Left kidney (tissue), 8 donors: ENCODE measurements at places on chromosomes 1 and 21.

DNA sequence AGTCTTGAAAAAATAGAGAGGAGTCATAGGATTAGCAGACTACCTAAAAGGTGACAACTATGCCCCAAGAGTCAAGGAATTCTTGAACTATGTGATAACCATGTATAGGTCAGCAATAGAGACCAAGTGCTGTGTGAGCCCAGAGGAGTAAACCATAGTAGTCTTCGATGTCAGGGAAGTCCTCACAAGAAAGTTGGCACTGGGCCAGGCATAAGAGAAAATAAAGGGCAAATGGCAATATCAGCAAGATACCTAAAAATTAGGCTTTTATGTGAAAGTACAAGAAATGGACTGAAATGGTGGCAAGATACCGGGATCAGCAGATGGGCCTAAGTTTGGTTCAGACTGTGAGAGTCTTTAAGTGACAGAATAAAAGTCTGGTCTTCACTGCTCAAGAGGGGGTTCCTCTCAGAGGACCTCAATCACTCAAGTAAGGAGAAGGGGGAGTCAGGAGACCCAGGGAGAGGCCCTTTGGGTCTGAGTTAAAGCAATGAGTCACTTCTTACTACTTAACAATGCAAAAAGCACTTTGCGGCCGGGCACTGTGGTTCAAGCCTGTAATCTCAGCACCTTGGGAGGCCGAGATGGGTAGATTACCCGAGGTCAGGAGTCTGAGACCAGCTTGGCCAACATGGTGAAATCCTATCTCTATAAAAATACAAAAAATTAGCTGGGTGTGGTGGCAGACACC, 95.0 kb downstream of the TEX35 start:
- DNase-seq, result no peak

DNA sequence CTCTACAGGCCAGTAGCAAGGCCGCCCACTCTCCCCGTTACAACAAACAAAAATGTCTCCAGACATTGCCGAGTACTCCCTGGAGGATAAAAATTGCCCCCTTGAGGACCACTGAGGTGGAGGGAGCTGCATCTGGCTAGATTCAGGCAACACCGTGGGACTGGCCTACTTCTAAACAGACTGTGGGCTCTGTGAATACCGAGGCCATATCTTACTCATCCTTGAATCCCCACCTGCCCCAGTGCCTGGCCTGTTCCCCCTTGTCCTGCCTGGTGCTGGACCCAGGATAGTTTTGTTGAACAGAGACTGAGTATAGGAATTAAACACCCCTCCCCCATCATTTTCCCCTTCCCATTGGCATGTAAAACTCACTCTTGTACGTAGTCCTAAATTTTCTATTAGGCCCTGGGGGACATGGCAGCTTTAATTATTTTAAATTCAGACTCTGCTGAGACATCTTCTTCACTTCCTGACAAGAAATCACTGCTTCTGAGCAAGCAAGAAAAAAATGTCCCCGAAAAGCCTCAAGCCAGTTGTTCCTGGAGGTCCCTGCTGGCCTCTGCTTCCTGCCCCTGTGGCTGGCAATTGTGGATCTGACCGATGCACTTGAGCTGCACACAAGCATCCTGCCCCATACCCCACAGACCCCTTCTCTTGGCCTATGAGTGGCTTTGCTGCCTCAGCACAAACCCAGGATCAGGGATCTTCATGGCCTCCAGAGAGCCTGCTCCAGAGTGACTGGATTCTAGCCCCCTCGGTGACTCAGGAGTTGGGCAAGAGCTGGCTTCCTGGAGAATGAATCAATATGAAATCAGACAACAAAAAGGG, 111.0 kb downstream of the ACTL8 start:
- no peak for DNase-seq

DNA sequence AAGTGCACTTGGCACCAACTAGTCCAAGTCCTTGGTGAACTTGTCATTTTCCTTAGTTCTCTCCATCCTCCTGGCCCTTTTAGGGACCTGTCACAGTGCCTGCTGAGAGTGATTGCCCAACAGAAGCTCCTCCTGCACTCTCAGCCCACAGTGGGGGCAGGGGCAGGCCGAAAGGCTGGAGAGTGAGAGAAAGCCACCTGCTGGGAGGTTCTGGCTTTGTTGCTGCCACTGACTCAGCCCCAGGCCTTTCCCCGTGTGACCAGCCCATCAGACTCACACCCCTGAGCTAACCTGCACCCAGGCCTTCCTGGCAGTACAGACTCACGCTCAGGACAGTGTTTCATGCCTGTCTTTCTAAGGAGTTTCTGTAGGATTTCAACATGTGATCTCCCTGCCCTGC, 17.1 kb upstream of the PROK1 start:
- DNase-seq, result no peak

DNA sequence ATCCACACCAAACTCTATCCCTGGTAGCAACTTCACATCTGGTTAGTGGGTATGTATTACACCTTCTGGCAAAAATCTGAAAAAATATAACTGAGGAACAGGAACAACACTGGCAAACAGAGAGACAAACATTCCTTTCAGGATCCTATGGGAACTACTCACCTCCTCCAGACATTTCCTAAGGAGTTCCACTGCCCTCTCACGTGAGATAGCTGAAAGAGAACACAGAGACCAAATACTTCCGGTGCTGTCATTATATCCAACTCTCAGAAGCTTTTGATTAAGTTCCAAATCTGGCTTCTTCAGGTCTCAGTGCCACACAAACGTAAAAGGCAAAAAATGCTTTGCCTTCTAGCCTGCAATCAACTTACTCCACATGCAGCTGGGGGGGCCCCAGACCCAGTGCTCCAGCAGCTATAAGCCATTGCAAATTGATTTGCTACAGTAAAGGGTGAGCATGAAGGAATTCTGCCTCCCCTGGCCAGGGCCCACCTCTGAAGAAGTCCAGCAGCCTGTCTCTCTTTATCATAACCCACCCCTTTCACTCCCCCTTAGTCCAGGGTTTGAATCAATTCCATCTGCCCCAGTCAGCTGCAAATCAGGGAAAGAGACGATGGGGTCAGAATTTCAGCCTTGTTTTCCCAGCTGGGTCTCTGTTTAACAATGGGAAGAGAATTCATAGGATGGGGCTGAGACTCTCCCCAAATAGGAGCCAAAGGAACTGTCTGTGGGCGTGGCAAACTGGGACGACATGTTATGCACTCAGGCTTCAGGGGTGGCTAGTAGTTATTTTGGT, 32.2 kb downstream of the TFAP2E start:
- no peak for DNase-seq

GRCh38 chr1:182672487-182672836, 11.9 kb downstream of the RGS8 start:
- DNase-seq, result no peak

- DNase-seq, result no peak
Observed at GRCh38 chr1:192140382-192140781, 17.9 kb upstream of the RGS18 start.

GRCh38 chr1:39648496-39648895, 9.1 kb upstream of the HEYL start:
- DNase-seq, result no peak

DNA sequence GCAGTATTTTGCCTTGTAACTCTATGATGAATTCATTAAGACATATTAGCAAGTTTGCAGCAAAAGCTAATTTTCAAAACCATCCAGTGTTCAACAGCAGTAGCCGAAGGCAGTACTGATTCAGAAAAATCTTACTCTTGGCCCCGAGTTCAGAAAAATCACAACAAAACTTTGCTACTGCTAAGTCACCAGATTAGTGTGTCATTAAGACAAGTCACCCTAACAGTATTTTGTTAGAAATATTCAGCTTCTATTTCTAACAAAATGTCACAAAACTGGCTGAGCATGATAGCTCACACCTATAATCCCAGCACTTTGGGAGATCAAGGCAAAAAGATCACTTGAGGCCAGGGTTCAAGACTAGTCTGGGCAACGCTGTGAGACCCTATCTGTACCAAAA, 8.2 kb downstream of the GTF2B start:
- DNase-seq, result no peak

DNA sequence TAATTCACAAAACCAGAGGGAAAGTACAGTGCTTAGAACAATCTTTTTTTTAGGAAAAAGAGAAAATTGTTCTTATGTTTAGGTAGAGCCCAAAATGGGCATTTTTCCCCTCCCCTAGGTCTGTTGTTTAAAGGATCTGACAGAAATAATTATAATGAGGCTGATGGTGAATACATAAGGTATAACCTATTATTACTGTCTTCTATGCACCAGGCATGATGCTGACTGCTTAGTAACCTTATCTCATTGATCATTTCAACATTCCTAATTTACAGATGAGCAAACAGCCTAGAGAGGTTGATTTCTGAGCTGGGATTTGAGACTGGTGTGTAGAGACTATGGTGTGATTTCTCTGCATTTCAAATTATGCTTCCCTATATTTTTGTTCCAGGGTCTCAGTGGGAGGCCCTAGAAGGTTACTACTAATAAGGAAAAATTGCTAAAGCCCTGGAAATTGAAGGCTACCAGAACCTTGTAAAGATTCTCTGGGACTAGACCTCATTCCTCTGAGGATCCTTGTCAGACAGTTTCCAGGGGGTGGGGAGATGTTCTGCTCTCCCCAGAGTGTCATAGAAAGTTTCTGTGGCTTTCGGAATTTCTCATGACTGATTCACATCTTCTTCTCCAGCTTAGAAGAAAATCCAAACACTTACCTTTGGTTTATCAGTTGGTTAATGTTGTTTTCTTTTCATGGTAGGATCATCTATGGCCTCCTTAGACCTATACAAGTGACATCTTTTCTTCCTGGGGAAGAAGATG, 44.9 kb downstream of the ROR1 start:
- no peak for DNase-seq

DNA sequence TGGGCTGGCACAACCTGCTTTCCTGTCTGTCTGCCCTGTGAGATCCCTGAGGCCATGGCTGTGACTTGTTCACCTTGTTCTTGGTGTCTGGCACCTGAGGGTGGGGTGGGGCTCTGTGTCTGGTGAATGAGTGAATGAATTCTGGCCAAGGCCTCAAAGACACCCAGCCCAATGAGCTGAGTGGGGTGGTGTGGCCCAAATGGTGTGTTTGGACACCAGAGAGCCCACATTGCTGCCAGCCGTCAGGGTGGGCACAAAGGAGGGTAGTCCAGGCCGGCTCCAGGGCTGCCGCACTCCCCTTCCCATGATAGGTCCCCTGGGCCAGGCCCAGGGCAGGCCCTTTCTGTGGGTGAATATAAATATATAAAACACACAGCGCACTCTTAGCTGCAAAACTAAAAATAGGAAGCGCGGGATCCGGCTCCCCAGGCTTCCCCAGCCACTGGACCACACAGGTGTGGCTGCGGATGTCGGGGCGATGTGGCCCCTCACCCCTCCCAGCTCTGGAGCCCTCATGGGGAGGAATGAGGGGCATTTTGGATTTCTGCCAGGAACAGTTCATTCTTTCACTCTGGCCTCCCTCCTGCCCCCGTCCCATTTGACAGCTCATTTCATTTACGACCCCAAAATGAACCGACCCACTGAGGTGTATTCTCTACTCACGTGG, 33.3 kb downstream of the RUNX3 start:
- no peak for DNase-seq

- DNase-seq, result no peak
Observed at GRCh38 chr1:3063379-3064295, 5.4 kb upstream of the PRDM16 start.
